Stimulated activated CD4-positive, alpha-beta T cell treated with anti-CD3 and anti-CD28 coated beads, Interleukin-1b, Interleukin-23, amount 100 ng/mL, for 1 hour (primary cell): ENCODE measurements at places on chromosomes 2 and 18.

DNA sequence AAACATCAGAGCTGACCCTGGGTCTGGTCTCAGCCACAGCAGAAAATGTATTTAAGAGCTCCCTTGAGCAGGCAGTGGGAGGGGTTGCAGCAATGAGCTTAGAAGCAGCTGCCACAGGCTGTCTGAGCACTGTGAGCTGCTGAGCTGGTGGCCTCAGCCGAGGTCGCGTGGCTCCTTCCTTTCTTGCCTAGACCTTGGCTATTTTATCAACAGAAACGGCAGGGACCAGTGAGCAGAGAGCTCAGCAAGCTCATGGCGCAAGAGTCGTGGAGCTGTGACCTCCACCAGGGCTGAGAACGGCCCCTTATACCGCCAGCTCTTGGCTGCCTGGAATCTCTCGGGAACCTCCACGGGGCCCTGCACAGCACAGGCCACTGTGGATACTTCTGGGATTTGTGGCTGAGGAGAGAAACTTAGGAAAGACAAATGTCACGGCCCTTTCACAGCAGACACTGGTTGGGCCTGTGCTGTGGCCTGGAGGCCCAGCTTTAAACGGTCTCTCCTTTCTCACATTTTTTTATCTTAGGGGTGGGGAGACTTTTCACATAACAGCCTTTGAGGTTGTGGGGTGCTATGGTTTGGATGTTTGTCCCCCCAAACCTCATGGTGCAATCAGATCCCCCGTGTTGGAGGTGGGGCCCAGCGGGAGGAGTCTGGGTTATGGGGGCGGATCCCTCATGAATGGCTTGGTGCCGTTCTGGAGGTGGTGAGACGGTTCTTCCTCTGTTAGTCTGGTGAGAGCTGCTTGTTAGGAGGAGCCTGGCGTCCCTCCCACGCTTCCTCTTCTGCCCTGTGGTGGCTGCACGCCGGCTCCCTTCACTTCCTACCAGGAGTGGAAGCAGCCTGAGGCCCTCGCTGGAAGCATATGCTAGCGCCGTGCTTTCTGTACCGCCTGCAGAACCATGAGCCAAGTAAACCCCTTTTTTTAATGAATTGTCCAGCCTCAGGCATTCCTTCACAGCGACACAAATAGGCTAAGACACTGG lies 1.7 kb downstream of the ALLC start:
- DNase-seq: no peak

DNA sequence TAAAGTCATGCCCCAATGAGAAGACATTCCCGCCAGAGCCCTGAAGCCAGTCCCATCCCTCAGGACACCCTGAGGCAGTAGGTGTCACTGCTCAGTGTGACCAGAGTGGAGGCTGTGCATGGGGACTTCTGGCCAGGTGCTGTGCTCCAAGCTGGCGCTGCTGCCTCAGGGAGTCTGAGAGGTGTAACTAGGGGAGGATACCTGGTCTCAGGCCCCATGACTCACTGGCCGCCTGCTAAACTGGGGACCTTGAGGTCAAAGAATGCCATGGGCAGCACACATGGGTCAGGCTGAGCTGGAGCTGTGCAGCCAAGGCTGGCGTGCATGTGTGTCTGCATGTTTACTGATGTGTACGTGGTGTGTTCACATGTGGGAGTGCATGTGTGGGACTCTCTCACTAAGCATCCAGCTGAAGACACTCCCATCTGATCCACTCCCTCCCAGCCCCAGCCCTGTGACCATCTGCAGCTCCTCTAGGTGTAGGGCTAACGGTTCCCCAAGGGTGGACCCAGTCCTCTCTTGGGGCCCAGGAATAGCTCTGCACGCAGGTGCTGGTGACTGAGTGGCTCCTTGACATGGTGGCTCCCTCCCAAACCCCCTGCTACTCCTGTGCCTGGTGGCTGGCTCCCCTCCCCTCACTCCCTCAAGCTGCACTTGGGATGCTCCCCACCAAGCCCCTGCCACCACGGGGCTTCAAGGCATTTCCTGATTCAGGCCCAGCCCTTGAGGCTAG lies 16.5 kb downstream of the HS6ST1 start:
- no peak for DNase-seq

GRCh38 chr2:223161873-223162458 lies 110.0 kb downstream of the KCNE4 start:
- DNase-seq: no peak

GRCh38 chr2:223712642-223713041 lies 110.5 kb upstream of the SCG2 start:
- no peak for DNase-seq

DNA sequence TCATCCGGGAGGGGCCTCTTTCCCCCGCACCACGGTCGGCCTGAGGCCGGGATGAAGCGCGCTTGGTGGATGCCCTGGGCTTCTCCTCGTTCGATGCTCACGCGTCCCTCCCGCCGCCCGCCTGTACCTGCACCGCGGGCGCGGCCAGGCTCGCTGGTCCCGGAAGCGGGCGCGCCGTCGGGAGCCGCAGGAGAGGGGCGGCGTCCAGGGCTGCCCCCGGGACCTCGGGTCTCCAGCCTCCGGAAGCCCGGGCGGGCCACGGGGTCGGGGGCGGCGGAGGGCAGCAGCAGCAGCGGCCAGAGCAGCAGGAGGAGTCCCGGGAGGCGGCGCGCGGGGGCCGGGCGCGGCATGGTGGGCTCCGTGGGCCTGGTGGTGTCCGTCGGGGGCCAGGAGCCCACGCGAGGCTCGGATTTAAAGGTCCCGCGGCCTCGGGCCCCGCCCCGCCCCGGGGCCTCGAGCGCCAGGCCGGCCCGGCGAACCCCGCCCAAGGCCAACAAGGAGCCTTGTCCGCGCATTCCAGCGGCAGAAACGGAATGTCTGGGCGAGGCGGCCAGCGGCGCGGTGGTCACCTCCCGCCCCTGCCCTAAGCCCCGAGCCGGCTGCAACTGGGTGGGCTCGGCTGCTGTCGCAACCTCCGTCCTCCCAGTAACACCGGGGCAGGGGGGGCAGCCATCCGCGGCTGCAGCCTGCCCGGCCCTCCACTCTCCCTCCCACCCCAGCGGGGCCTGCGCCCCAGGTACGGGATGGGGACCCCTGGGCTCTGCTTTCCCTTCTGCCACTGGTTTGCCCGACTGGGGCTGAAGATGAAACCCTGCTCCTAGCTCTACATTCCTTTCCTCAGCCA lies at the start of gene MATN3:
Gene MATN3, minus strand, starts transcription at position 387 of the 844 bp plus-strand sequence. Its CDS starts 37 bp downstream, at position 350.
- no peak for DNase-seq
